ENCODE measurements at places on chromosomes 3 and 15.

GRCh38 chr15:80779658-80780415 is 667 bp downstream of the CEMIP start:
- no peak for DNase-seq

GRCh38 chr3:155243512-155243921 is 50.0 kb downstream of the STRIT1 start:
- no peak for DNase-seq

GRCh38 chr3:194097141-194097882 is 38.6 kb upstream of the HES1 start:
- no peak for DNase-seq

DNA sequence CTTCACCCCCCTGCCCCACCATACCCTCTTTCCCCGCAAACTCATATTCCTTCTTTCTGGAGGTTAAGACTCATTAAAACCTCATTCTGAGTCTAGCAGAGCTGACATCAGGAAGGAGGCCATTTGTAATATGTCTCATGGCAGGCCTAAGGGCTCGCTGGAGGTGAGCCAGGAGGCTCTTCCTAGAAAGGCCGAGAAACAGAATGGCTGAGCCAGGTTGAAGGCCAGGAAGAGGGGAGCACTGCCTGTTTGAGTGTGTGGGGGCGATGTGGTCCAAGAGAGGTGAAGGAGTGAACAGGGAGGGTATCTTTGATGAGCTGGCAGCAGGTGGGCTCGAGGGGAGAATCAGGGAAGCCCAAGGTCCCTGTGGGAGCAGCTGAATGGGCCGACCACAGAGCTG is 317.3 kb downstream of the TLE3 start:
- no peak for DNase-seq

GRCh38 chr3:47512416-47513124 is 942 bp downstream of the ELP6 start:
- no peak for DNase-seq

DNA sequence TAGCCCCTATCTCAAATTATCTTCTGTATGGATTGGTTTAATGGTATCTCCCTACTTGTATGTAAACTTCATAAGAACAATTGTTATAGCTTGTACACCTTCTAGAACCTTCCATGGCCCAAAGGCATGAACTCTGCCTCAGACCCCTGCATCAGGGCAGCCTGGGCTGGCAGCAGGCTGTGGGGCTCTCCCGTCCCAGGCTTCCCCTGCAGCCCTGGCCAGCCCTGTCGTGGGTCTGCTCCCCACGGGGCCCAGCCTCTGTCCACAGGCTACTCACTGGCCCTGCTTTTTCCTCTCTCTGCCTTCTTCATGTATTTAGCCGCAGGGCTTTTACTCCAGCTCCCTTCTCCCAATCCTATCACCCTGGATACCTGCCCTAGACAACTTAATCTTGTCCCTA is 4.4 kb downstream of the SCN5A start:
- DNase-seq = no peak

GRCh38 chr15:34583399-34584329 is at the start of gene GOLGA8B:
GOLGA8B (minus strand) TSS chr15:34583651; CDS start chr15:34535912, 47,739 bp downstream.
- no peak for DNase-seq

GRCh38 chr3:94183551-94183950 is 120.7 kb downstream of the NSUN3 start:
- DNase-seq = no peak

DNA sequence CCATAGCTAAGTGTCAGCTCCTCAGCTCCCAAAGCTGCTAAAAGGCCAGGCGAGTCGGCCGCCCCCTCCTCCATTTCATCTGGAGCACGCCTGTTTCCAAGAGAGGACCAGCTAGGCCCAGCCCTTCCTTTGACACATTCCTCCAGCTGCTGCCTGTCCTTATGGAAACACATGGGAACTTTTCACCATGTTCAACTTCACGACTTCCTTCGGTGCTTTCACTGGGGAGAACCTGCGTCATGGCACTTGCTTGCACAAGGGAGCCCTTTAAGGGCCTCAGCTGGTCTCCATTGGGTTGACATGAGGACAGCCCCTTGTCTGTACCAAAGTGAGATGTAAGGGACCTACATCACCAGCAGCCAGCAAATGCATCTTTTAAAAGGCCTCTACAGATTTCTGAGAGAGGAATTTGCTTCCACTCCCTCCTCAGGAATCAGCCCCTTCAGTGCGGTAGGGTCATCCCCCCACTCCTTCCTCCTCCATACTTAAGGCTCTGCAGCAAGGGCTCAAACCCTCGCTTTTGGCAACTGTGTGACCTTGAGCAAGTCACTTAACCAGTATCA is 2.1 kb downstream of the MAGI1 start:
- DNase-seq = no peak

GRCh38 chr3:16069149-16069922 is 105.1 kb upstream of the GALNT15 start:
- DNase-seq = no peak

- DNase-seq = no peak
Measured at GRCh38 chr3:16741890-16742289, 136.7 kb upstream of the DAZL start.

DNA sequence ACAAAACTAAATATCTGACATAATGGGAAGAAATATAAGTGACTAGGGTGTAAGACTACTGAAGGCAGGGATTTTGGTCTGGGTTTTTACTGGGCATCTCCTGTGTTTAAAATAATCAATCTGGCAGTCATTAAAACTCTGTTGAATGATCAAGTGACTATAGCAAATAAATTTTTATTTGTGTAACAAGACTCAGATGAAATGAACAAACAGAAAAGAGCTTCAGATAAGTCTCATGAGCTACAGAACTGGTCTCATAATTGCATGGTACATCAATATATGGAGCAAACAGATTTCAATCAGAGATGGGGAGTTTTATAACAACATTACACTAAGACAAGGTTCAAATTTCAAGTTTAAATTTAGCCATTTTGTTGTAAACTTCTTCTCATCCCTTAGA is 372.5 kb downstream of the PLCL2 start:
- no peak for DNase-seq

- DNase-seq = no peak
Measured at GRCh38 chr15:50883903-50884302, 24.6 kb upstream of the AP4E1 start.

DNA sequence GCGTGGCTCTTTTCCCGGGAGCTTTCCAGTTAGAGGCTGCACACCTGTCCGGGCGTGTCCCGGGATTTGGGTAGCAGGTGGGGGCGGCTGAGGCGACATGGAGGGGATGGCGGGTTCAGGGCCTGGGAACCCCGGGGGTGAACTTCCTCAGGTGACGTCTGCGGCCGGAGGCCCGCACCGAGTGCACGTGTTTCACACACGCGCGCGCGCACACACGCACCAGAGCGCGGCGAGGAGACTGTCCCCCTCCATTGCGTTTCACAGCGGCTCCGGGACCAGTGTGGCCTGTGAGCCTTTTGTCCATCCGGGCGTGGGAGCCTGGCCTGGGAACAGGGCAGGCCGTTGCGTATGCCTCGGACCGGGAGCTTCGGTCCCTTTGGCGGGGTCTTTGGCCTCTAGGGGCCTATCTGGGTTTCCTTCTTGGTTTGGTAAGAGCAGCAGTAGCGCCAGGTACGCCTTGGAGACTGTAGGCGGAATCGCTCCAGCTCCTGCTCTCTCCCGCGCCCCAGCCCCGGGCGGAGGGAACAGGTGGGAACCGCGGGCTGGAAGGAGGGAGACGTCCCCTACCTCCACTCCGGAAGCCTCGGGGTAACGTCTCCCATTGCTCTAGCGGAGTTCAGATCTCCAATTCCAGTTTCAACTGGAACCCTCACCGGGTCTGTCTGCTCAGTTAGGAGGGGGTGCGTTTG is 220.0 kb downstream of the MEIS2 start:
- DNase-seq = no peak

- DNase-seq = no peak
Measured at GRCh38 chr15:100193277-100193860, 148.4 kb downstream of the ADAMTS17 start.

DNA sequence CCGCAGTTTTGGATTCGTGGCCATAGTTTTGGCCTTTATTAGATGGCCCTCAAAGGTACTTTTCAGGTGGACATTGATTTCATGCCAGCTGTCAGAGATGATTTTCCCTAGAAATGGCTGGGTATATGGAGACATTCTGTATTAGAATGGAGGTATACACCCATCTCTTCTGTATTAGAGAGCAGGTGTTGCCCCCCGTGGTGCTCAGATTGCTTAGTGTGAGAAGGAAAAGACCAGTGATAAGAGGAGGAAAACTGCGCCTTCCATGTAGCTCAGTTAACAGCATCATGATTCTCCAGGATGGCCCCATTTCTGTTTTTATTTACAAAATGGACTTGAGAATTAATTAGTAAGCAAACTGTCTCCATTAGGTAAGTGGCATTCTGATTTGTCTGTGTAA is 145.9 kb downstream of the IGF1R start:
- DNase-seq = no peak

DNA sequence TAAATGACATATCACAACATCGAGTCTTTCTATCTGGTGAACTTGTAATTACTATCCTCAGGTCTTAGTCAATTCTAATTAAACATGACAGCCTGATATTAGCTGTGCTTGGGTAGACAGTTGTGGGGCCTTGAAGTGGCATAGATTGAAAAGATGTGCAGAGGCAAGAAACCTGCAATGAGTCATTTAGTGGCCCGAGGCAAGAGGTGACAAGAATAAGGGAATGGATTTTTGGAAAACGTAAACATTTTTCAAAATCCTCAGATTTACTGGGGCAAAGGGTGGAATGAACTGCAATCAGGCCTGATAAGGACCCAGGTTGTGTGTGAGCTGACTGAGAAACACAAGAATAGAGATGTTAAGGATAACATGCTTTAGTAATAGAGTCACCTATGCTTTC is 29.5 kb upstream of the ULK4 start:
- DNase-seq = no peak

DNA sequence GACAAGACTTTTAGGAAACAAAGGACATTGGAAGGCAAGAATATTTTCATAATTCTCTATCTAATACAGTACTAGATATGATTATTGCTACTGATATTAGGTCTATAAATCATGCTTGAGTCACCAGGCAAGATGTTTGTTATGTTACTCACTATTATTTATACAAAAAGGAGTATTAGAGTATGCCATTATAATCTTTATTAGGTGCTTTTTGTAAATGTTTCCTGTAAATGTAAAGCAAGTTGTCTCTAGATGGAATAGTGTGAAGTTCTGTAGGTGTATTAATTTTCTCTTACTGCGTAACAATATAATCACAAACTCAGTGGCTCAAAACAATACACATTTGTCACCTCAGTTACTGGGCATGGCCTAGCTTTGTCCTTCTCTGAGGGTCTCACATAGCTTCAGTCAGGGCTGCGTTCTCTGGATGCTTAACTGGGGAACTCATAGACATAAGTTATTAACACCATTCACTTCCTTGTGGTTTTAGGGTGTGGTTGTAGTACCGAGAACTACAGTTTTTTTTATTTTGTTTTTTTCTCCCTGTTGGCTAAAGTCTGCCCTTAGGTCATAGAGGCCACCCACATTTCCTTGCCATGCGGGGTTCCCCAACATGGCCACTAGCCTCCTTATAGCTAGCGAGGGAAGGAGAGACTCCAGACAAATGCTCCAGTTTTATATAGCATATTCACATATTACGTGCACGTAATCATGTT is 20.3 kb upstream of the MAP3K13 start:
- DNase-seq = no peak

DNA sequence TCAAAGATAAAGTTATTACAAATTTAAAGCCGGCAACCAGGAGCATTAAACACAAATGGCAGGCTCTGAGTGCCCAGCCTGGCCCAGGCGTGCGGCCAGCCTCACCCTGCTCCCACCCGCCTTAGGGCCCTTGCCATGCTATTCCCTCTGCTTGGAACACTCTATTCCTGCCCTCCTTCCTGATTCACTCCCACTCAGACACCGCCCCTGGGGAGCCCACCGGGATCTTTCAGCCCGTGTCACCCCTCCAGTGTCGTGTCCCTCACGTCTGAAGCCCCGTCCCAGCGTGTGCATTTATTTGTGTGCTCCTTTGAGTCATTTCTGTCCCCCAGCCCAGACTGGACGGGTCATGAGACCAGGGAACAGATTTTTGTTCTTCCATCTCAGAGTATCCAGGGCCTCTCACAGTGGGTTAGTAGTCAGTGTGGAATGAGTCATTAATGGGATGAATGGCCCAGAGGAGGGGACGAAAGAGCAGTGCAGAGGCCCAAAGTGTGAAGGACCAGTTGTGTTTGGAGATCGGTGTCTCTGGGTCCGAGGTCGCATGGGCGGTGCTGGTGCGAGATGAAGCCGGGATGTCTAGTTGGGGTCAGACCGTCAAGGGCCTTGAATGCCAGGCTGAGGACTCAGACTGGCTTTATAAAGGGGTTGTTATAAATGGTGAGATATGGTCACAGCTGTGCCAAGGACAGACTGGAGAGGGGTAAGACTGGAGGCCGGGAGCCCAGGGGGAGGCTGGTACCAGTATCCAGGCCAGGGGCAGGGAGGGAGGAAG is 58.9 kb upstream of the SLC6A6 start:
- no peak for DNase-seq

GRCh38 chr3:122789585-122790273 is 3.9 kb downstream of the HSPBAP1 start:
- no peak for DNase-seq

- no peak for DNase-seq
Measured at GRCh38 chr3:33799202-33799551, 747 bp downstream of the PDCD6IP start.
